ENCODE measurements at places on chromosomes 11 and 22. TPM values are rescaled to one million over a fixed set of nuclear protein-coding genes. Genes with fewer than 3 reads are reported as not detected.
A peak's percentile ranks its signal among the peaks of the same experiment; 100 is the strongest.

CCDC188 gene
- total RNA-seq: 2.8 TPM

ARHGAP1 gene
- total RNA-seq: 137 TPM

TEX54 gene
- not detected for total RNA-seq

POU2AF1 gene
- total RNA-seq: 18.5 TPM

LRRC75B gene
- total RNA-seq: 47.6 TPM

KDELR3 gene
- total RNA-seq: 16.7 TPM

- no peaks in the 10 kb centered on the region for H3K36me3 ChIP-seq
- H3K27me3 ChIP-seq: no peaks in the 10 kb centered on the region
- DNase-seq: no peak
- no peak overlapping the region for H3K4me3 ChIP-seq
- H3K27ac ChIP-seq: no peak overlapping the region
- no peaks in the 10 kb centered on the region for H3K4me1 ChIP-seq
Measured at GRCh38 chr11:79396001-79396400, 44.8 kb downstream of the TENM4 start.

DNA sequence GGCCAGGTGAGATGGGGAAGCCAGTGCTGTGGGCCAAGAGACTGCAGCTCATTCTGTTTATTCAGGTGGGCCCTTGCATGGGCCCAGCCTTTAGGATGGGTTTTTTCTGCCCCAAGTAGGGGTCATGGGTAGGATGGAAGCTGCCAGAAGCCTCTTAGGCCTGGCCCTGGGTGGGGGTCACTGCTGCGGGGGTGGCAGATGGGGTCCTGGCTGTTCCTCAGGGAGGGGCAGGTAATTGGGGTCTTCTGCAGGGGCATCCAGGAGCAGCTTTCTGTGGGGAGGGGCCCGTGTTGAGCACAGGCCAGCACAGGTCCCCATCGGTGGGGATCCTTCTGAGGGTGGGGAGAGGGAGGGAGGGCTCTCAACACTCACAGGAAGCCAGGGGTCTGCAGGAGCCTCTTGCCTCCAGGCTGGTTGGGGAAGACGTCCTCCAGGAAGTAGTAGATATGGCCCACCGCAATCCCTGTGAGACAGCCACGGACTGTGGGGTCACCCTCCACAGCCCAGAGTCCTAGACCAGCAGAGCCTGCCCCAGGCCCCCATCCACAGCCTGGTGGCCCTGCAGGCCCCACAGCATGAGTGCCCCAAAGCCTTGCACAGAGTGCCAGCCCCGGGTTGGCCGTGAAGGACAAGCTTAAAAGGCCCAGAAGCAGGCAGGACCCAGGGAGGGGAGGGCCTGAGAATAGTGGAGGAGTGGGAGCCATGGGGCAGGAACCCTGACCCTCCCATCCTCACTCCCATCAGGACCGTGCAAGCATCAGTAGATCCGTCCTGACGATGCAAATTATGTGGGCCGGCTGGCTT is 1.9 kb downstream of the DERL3 start:
- H3K36me3 ChIP-seq: no peaks in the 10 kb centered on the region
- H3K27me3 ChIP-seq: no peaks in the 10 kb centered on the region
- DNase-seq: no peak
- no peaks in the 10 kb centered on the region for H3K4me1 ChIP-seq
- H3K27ac ChIP-seq: no peak overlapping the region

DNA sequence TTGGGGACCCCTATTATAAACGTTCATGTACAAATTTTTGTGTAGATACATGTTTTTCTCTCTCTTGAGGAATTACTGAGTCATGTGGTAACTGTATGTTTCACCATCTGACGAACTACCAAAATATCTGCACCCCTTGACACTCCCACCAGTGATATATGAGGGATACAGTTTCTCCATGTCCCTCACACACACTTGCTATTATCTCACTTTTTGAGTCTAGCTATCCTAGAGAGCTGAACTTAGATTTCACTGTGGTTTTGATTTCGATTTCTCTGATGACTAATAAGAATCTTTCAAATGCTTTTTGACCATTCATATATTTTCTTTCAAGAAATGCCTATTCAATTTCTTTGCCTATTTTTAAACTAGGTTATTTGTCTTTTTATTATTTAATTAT is 200.2 kb downstream of the PGR start:
- H3K27me3 ChIP-seq: no peaks in the 10 kb centered on the region
- no peak overlapping the region for H3K27ac ChIP-seq
- H3K4me3 ChIP-seq: no peak overlapping the region

GRCh38 chr22:42317691-42318547 is 47.5 kb upstream of the TCF20 start:
- no peaks in the 10 kb centered on the region for H3K27me3 ChIP-seq
- no peaks in the 10 kb centered on the region for H3K4me1 ChIP-seq
- no peak overlapping the region for H3K4me3 ChIP-seq
- peak; percentile 93 for DNase-seq
- H3K36me3 ChIP-seq: no peaks in the 10 kb centered on the region
- H3K27ac ChIP-seq: no peak overlapping the region

DNA sequence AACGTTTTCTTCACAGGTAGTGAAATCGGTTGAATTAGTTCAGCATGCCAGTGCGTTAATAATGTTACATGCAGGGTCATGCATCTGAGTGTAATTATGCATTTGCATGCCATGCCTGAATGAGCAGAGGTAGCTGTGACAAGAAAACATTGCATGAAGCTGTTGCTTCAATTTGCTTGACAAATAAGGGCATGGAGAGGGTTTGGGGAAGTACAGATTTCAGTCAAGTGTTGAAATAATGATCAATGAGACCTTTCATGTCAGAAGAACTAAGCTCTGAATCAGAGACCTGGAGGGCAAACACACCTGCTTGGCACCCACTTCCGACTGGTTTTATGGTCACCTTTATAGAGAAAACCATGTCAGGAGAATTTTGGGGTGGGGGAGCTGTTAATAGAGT is 221.4 kb downstream of the DBX1 start:
- no peaks in the 10 kb centered on the region for H3K27me3 ChIP-seq
- H3K4me1 ChIP-seq: peaks cover 2% of the 10 kb centered on the region
- DNase-seq: no peak

DNA sequence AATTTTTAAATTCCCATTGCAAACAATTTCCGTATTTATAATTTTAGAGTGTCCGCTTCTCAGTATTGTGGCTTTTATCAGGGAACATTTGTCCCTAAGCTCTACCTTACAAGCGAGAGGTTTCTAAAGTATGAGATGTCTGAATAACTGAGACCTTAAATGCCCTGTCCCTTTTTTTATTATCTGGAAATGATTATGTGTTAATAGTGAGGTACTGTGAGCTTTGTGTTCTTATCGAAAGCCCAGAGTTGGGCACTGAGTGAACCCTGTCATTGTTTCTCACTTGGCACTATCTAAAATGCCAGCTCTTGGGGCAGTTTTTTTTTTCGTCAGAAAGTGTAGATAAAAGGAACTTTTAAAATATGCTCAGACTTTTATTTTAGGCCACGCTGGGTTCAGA is 9.5 kb downstream of the CTTN start:
- H3K27ac ChIP-seq: no peak overlapping the region
- DNase-seq: no peak
- H3K27me3 ChIP-seq: no peaks in the 10 kb centered on the region
- peaks cover 5% of the 10 kb centered on the region for H3K4me1 ChIP-seq
- H3K4me3 ChIP-seq: no peak overlapping the region
- peaks cover 5% of the 10 kb centered on the region for H3K36me3 ChIP-seq

GRCh38 chr11:94325681-94326080 is 21.3 kb downstream of the IZUMO1R start:
- no peak for DNase-seq
- H3K36me3 ChIP-seq: no peaks in the 10 kb centered on the region
- H3K27ac ChIP-seq: no peak overlapping the region
- no peaks in the 10 kb centered on the region for H3K4me1 ChIP-seq

- H3K27me3 ChIP-seq: no peaks in the 10 kb centered on the region
- H3K4me3 ChIP-seq: no peak overlapping the region
- H3K4me1 ChIP-seq: no peaks in the 10 kb centered on the region
- H3K36me3 ChIP-seq: no peaks in the 10 kb centered on the region
- H3K27ac ChIP-seq: no peak overlapping the region
- no peak for DNase-seq
Measured at GRCh38 chr11:93024369-93024768, 54.9 kb downstream of the MTNR1B start.

DNA sequence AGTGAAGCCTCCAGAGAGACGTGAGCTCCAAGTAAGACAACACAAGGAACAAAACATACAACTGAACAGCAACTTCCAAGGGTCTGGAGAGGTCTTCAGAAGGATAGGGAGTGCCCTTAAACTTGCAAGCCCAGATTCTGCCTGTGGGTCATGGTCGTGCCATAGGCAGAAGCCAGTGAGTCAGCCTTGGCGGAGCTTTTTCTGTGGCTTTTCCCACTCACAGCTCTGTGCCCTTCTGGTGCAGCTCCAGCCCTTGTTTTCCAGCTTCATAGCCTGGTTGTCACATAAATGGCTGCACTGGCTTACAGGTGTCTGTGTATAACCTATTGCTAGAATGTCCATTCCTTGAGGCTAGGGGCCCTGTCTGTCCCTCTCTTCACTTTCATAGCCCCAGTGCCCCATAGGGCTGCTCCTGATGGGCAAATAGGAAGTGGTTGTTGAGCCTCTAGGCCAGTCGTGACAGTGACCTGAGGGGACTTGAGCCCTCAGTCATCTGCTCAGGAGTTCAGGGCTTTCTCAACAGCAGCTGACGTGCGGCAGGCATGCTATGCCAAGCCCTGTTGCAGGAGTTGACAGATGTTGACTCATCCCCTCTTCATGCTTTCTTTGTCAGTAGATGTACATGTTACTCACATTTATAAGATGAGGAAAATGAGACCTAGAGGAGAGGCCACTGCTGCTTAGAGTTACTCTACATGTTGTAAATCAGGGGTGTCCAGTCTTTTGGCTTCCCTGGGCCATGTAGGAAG is 7.4 kb downstream of the MED15 start:
- peak; percentile 10 for DNase-seq
- no peaks in the 10 kb centered on the region for H3K36me3 ChIP-seq
- no peaks in the 10 kb centered on the region for H3K27me3 ChIP-seq

DNA sequence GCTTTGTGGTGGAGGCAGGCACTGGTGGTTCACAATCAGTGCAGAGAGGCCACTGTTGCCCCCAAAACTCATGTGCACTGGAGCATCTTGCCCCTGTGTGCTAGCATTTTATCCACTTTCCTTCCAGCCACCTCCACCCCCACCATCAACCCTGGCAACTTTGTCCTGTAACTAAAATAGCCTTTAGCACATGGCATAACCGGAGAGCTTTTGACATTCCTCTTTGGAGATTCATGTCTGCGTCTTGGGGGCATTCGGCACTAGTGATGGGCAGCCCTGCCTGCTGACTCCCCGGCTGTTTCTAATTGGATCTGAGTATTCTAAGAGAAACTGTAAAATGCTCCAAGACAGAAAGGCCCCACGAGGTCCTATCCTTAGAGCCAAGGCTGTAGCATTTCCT is 15.8 kb downstream of the SHISA8 start:
- H3K36me3 ChIP-seq: peaks cover 27% of the 10 kb centered on the region
- no peak overlapping the region for H3K4me3 ChIP-seq
- no peak overlapping the region for H3K27ac ChIP-seq
- no peaks in the 10 kb centered on the region for H3K4me1 ChIP-seq

DNA sequence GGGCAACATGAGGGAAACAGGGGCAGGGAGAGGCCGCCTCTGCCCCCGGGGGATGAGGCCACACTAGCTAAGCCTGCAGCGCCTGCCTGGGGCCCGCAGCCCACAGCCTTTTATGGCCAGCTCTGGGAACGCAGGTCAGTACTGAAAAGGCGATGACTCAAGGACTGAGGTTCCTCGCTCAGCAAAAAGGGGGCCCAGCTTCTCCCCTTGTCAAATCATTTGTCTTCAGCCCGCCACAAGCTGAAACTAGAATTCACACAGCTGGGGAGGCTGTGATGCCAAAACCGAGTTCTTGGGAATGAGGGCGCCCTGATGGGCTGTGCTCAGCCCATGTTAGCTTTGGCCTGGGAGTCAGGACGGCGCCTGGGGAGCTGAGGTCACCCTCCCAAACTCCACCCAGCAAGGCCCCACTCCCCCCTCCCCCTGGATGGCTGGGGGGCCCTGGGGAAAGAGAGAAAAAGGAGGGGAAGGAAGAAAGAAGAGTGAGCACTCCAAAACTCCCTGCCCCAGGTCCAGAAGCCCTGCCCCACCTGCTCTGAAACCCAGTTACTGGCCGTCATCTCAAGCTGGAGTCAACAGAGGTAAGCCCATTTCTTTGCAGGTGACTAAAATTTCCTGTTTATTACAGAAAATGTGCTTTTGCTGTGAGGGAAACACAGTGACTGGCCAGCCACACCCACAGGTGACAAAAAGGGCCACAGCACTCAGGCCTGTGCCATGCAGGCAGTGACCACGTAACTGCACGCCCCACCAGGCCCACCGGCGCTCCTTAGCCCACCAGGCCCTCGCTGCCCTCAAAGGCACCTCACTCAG is 13.7 kb downstream of the EHD1 start:
- no peaks in the 10 kb centered on the region for H3K27me3 ChIP-seq
- H3K27ac ChIP-seq: peak overlapping the region; percentile 68
- no peak for DNase-seq
- H3K4me1 ChIP-seq: peaks cover 21% of the 10 kb centered on the region
- H3K4me3 ChIP-seq: no peak overlapping the region

DNA sequence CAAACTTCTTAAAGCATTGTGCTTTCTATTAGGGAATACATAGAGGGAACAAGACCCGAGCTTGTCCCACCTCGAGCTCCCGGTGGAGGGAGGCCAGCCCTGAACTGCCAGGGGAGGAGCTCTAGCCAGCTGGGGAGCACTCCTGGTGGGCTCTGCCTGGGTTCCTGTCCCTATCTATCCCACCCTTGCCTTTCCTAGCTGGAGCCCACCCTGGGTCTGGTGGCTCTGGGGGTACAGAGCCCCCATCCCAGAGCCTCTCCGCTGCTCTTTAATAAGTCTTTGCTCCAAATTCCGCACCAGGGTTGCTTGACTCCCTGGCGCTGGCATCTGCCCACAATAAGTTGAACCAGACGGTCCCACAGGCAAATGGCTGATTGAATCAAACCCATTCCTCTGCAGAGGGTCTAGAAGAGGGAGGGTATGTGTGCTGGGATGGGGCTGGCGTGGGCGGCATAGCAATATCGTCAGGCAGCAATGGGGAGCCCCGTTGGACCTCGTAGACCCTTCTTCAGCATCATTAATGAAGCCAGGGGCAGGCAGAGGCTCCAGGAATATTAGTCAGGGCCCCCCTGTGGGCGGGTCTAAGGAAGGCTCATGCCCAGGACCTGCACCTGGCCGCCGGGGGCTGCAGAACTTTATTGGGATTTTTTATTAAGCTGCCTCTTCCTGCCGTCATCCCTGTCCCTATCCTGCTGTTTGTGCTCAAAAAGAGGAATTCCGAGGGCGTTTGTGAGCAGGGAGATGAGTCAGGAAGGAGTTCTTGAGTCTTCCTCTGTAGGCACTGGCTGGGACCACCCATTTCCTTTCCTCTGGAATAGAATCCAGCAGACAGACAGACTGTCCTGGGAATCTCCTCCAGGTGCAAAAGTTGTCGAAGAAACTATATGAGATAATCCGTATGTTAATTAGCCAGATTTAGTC is 38.5 kb upstream of the RIC3 start:
- no peaks in the 10 kb centered on the region for H3K36me3 ChIP-seq
- DNase-seq: peak; percentile 30
- no peaks in the 10 kb centered on the region for H3K4me1 ChIP-seq

GRCh38 chr11:117855912-117856651 is 20.4 kb downstream of the FXYD6 start:
- H3K4me3 ChIP-seq: no peak overlapping the region
- no peaks in the 10 kb centered on the region for H3K4me1 ChIP-seq
- peak; percentile 38 for DNase-seq
- H3K27ac ChIP-seq: no peak overlapping the region

- H3K4me1 ChIP-seq: no peaks in the 10 kb centered on the region
- no peaks in the 10 kb centered on the region for H3K27me3 ChIP-seq
- peak; percentile 70 for DNase-seq
- no peak overlapping the region for H3K27ac ChIP-seq
- peaks cover 11% of the 10 kb centered on the region for H3K36me3 ChIP-seq
Measured at GRCh38 chr11:1293619-1294015, 15.8 kb downstream of the TOLLIP start.

Measured in kidney (tissue), 22 donors.